ENCODE measurements at places on chromosomes 3 and 15. TPM values are rescaled to one million over a fixed set of nuclear protein-coding genes. Genes with fewer than 3 reads are reported as not detected.

GRCh38 chr15:42151141-42151561, 5.3 kb downstream of the PLA2G4F start:
- H3K36me3 ChIP-seq: no peaks in the 10 kb centered on the region
- no peaks in the 10 kb centered on the region for H3K27me3 ChIP-seq
- no peaks in the 10 kb centered on the region for H3K4me1 ChIP-seq
- DNase-seq: no peak
- no peak overlapping the region for H3K4me3 ChIP-seq

- peaks cover 25% of the 10 kb centered on the region for H3K27me3 ChIP-seq
- no peak overlapping the region for H3K4me3 ChIP-seq
- no peak for DNase-seq
- H3K4me1 ChIP-seq: peaks cover 31% of the 10 kb centered on the region
- H3K27ac ChIP-seq: no peak overlapping the region
These were observed 109.6 kb upstream of the TOPAZ1 start for GRCh38 chr3:44132061-44132460.

DNA sequence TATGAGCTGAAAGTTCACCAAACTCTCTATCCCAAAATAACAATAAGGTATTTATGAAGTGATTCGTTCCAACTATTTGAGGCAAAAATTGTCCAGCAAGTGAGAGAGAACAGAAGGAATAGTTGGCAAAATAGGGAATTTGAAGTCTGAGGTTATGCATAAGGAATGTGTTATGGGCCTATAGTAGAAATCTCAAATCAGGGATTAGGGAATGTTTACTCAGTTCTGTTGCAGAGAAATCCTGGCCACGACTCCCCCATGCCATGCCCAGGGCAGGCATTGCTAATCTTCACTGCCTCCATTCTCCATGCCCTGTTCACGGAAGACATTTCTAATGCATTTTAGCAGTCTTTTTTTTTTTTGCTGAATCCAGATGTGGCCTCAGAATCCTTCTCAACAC, 58.6 kb downstream of the FLNB start:
- no peak for DNase-seq
- no peaks in the 10 kb centered on the region for H3K36me3 ChIP-seq
- peaks cover 2% of the 10 kb centered on the region for H3K27me3 ChIP-seq
- H3K27ac ChIP-seq: no peak overlapping the region
- H3K4me3 ChIP-seq: no peak overlapping the region

The FMN1 gene
- total RNA-seq: not detected

GRCh38 chr15:97146929-97147870, 813.3 kb upstream of the ARRDC4 start:
- no peak for DNase-seq
- no peak overlapping the region for H3K4me3 ChIP-seq
- H3K27ac ChIP-seq: no peak overlapping the region
- no peaks in the 10 kb centered on the region for H3K27me3 ChIP-seq

- H3K27ac ChIP-seq: no peak overlapping the region
- H3K27me3 ChIP-seq: peaks cover 4% of the 10 kb centered on the region
- no peaks in the 10 kb centered on the region for H3K36me3 ChIP-seq
- no peak for DNase-seq
- peaks cover 6% of the 10 kb centered on the region for H3K4me1 ChIP-seq
- H3K4me3 ChIP-seq: no peak overlapping the region
These were observed 545.5 kb downstream of the NTRK3 start for GRCh38 chr15:87711026-87711425.

DNA sequence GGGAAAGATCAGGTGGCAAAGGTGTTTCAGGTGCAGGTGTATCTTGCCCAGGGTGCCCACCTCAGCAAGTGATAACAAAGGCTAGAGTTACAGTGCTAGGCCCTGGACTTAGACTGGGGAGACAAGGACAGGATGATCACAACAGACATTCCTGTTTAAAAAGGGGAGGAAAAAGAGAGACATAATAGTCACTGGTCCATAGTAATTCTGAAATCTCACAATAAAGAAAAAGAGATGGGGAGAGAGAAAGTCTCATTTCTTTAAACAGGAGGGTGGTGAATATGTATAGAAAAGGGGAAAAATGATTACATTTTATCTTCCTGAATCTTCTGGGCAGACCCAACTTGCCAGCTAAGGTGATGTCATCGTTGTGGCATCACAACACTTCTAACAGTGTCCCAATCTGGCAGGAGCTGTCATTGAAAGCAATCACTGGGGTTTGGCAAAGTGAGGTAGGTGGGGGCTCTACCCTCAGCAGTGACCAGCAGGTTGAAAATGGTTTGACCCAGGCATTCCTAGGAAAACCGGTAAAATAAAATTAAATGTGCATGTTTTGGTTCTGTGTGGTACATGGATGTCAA, 99.5 kb downstream of the ZNF621 start:
- no peak overlapping the region for H3K4me3 ChIP-seq
- peaks cover 12% of the 10 kb centered on the region for H3K36me3 ChIP-seq
- peaks cover 14% of the 10 kb centered on the region for H3K27me3 ChIP-seq
- H3K27ac ChIP-seq: no peak overlapping the region
- H3K4me1 ChIP-seq: peaks cover 2% of the 10 kb centered on the region

Measured in activated CD8-positive, alpha-beta memory T cell treated with anti-CD3 and anti-CD28 coated beads, Interleukin-2, amount 10 ng/mL, durations not matched to agents 7 days and 5 days (primary cell).